ENCODE measurements at places on chromosomes 13 and 19.

DNA sequence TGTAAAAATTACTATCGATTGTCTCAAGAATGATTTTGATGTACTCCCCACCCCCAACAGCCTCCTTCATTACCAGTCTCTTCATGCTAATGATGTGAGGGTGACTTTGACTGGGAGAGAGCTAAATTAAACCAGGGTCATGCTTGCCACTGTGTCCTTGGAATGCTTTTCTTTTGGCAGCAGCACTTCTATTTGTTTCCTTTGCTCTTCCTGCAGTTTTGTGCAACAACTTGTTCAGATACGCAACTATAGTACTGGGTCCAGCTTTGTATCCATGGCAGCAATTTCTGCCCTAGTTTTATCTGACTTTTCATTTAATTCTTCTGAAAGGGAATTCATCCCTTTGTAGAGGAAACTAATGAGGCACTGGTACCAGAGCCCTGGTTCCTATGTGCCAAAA is 2792.1 kb downstream of the PCDH9 start:
- no peak for DNase-seq

GRCh38 chr13:29683041-29683440 is 87.6 kb upstream of the SLC7A1 start:
- DNase-seq: no peak

DNA sequence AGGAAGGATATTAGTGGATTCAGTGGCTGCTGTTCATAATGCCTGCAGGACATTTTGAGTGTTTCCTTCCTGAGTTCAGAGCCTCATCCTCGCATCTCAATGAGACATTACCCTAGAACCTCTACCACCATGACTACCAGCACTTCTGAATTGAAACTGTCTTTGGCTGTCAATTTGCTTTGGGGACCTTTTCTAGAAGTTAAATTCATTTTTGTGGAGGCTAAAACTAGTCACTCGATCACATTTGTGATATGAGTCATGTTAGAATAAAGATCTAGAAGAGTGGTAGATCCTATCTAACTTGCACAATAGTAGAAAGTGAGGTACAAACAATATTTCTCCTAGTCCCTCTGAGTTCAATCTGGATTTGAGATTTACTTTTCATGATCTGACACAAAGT is 124.9 kb downstream of the KCNRG start:
- DNase-seq: peak; percentile 41

GRCh38 chr13:105220881-105221280 is 1314.6 kb downstream of the EFNB2 start:
- DNase-seq: no peak

DNA sequence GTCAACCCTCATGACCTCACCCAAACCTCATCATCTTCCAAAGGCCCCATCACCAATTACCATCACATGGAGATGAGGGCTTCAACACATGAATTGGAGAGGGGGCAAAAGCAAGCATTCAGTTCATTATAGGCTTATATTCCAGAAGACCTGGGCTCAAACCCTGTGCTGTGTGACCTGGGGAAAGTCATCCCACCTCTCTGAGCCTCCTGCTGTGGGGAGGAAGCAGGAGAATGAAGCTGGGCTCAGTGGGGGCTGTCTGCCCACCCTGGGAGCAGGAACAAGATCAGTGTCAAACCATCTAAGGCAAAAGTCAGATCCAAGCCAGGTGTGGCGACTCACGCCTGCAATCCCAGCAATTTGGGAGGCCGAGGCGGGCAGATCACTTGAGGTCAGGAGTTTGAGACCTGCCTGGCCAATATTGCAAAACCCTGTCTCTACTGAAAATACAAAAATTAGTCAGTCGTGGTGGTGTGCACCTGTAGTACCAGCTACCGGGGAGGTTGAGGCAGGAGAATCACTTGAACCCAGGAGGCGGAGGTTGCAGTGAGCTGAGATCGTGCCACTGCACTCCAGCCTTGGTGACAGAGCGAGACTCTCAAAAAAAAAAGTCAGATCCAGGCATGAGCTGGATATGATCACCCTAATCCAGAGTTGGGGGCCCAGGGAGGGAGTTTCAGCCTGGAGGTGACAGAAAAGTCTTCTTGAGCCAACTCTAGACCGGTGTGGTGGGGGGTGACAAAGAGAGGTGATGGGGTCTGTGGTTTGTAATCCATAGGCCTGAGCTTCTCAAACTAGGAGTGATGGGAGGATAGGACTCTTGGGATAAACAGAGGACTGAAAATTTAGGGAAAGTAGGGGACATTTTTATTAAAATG is 1.6 kb upstream of the TPM4 start:
- DNase-seq: no peak

GRCh38 chr13:51607165-51607564 is 22.9 kb downstream of the WDFY2 start:
- no peak for DNase-seq

GRCh38 chr19:22446605-22447004 is 24.5 kb upstream of the ZNF98 start:
- DNase-seq: no peak

GRCh38 chr13:71290963-71291841 is 575.8 kb downstream of the DACH1 start:
- peak; percentile 11 for DNase-seq

DNA sequence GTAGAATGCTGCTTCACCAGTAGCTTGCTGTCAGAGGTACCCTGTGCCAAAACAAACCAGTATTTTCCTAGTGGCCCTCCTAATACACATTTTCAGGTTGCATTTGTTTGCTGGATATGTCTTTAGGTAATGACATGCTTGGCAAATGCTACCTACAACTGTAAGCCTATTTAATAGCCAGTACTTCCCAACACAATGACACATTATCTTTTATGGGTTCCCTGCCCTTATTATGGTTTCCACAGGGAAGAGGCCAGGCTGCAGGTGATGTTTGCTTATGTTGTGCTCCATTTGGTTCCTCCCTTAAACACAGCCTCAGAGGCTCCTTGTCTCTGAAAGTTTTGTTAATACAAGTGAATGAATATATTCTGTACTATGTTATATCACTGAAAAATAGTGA is 24.7 kb downstream of the FRY start:
- no peak for DNase-seq

GRCh38 chr19:36572593-36573019 is 486 bp downstream of the ZNF529 start:
- DNase-seq: no peak

Measured in A673 (cell line).